Stimulated activated CD8-positive, alpha-beta memory T cell treated with anti-CD3 and anti-CD28 coated beads, Interleukin-15, amount 100 ng/mL, for 24 hours (primary cell): ENCODE measurements at places on chromosomes 5 and 9.

DNA sequence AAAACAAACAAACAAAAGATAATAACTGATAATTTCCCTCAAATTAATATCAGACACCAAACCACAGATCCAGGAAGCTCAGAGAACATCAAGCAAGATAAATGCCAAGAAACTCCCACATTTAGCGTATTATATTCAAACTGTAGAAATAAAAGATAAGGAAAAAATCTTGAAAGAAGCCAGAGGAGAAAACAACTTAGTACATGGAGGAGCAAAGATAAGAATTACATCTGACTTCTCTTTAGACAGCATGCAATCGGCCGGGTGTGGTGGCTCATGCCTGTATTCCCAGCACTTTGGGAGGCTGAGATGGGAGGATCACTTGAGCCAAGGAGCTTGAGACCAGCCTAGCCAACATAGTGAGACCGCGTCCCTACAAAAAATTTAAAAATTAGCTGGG is 17.2 kb upstream of the MLANA start:
- DNase-seq: no peak

DNA sequence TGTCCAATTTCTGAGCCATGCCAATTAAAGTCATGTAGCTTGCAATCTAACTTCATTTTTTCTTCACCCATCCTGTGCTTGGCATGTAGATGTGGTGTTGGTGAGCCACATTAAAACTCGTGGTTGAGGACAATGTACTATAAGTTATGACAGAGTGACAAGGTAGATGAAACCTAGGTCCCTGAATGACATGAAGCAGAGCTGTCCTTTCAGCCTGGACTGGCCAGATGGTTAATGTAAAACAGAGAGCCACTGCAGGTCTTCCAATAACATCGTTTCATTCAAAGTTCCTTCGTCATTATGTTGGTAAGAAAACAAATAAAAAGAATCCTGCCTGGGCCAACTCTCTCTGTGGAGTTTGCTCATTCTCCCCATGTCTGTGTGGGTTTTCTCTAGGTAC is 856.5 kb upstream of the SEMA6A start:
- DNase-seq: no peak

DNA sequence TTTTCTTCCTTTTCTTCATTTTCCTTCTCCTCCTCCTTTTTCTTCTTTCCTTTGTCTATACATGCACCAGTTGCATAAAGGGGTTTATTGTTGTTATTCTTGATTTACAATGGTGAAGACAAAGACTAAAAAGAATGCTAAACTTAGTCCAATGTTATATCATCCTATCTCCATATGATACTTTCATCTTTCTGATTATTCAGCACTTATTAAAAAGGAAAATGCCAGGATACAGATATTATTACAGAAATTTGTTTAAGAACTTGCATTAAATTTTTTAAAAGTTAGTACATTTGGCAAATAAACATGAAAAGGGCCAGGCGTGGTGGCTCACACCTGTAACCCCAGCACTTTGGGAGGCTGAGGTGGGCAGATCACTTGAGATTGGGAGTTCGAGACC is 1074.9 kb downstream of the EFNA5 start:
- DNase-seq: no peak

- no peak for DNase-seq
Measured at GRCh38 chr5:119943148-119943547, 313.8 kb downstream of the FAM170A start.

GRCh38 chr5:93590493-93590892 is 7.5 kb downstream of the NR2F1 start:
- no peak for DNase-seq

DNA sequence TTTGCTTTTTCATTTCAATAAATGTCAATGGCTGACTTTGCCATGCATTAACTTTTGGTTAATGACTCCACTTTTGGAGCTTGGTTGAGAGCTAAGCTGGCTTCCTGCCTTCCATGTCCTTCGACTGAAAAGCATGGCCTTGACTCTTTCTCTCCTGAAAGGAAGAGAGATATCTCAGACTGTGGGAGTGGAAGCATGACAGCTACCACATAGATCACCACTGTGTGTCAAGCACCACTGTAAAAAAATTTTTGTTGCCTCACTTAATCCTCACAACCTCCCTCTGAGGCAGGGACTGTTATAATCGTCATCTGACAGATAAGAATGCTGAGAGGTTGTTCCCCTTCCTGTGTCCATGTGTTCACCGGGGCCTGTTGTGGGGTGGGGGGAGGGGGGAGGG is 184.8 kb downstream of the RORB start:
- no peak for DNase-seq

DNA sequence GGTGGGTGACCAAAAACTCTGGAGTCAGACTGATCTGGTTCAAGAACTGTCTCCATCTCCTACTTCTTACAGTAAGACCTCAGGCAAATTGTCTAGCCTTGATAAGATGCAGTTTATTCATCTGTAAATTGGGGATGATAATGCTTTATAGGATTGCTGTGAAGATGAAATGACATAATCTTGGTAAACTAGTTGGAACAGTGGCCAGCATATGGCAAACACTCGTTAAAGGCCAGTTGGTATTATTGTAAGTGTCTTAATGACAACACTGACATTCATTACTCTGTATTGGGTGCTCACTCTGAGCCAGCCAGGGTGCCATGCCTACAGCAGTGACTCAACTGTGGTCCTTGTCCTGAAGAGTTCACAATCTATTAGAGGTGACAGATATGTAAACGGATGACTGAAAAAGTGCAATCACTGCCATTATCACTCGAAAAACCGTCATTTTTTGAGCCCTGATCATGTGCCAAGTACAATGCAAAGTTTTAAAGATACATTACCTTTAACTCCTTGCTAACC is 84.9 kb upstream of the HSPA9 start:
- no peak for DNase-seq

DNA sequence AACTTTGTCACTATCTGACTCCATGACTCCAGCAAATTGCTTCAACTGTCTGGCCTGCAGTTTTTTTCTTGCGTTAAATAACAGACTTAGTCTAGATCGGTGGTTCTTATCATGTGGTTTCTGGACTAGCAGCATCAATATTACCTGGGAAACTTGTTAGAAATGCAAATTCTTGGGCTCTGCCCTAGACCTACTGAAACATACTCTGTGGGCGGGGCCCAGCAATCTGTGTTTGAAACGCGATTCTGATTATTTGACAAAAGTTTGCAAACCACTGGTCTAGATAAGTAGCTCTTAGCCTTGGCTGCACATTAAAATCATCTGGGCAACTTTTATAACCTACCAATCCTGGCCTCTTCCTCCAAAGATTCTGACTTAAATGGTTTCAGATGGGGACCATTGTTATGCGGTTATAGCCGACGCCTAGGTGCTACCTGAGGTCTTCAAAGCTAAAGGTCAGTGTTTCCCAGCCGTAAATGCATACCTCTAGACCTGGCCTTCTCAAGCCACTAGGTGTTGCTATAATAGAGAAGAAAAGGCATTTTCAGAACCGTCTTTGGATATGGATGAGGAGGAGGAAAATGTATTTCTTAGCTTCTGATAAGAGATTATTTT is 74.0 kb downstream of the C9orf85 start:
- DNase-seq: no peak

DNA sequence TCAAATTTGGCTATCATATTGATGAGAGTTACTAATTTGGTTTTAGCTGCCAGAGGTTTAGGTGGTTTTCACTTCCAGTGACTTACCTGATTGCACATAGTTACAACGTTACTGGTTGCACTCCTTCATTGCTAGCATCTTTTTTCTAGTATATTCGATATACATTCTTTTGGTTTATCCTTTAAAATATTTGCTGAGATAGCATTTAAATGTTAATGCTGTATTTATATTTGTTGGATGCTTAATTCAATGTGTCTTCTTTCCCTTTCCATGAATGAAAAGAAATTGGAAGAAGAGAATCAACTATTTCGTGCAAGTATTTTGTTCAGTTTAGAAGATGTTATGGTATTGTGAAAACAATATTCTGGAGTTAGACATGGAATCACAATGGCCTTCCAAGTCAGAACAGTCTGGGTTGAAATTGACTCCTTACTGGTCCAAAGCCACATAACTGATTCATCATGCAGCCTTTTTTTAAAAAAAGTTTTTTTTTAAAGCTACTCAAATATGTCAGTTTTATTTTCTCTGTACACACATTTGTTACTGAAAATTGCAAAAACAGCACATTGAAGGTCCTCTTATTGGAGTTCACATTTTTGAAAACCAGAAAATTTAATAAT is 2.2 kb downstream of the SPIN1 start:
- DNase-seq: no peak

DNA sequence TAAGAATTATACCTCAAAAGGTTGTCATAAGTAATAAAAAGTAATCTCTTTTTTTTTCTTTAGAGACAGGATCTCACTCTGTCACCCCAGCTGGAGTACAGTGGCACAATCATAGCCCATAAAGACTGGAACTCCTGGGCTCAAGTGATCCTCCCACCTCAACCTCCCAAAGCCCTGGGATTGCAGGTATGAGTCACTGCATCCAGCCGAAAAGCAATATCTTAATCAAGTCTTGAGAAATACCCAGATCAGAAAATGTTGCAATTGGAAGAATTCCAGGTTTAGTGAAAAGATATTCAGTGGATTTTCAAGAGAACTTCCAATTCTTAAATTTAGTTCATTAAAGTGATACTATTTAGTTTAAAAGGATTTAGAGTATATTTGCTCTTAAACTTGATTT is 40.9 kb upstream of the IDNK start:
- no peak for DNase-seq
